ENCODE measurements at places on chromosomes 12 and 14.

DNA sequence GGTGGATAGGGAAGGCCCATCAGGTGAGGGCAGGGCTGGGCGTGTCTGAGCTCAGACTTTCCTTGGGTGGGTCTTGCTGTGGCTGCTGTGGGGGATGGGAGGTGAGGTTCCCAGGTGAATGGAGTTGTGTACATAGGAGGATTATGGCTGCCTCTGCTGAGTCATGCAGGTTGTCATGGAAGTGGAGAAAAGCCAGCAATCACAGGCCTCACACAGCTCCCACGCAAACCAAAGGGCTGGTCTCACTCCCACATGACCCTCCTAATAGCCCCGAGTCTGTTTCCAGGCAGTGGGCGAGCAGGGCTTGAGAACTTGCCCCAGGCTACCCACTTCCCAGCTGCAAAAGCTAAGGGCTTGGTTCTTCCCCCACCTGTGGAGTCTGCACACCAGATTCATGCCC, 149.5 kb downstream of the IPO8 start:
- DNase-seq: no peak

DNA sequence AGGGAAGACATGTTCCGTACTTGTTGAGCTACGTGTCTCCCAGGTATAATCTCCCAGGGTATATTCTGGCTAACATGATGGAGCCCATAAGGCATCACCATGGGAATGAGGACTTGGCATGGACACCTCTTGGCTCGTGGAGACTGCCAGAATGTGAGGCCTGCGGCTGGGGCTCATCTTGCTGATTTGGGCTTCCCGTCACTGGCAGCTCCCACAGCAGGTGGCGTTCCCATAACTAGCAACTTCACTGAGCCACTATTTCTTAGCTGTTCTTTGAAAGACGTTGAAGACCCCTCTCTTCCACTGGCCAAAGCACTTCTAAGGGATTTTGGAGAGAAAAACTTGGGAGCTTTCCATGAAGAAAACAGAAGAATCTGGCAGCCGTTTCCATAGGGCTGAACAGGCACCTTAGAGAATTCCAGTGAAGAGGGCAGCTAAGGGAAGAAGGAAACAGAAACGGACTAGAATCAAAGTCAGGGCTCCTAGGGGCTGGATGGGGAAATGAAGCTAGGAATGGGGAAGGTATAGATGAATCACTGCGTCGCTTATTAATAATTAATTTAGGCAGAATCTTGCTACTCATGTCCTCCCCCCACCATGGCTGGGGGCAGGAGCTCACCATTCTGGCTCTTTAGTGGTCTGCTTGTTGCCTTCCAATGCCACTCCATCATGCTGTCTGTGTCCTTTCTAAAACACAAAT, 39.7 kb upstream of the FOS start:
- peak; percentile 60 for DNase-seq

- DNase-seq: no peak
Measured at GRCh38 chr14:105080161-105080560, 14.9 kb upstream of the GPR132 start.

- DNase-seq: no peak
Measured at GRCh38 chr12:91920276-91920675, 225.4 kb downstream of the BTG1 start.

GRCh38 chr14:53381895-53382294, 228.8 kb upstream of the DDHD1 start:
- DNase-seq: no peak
